T follicular helper cell (primary cell): ENCODE measurements at places on chromosomes 4 and X.

- DNase-seq: no peak
Observed at GRCh38 chr4:3223346-3223745, 25.6 kb upstream of the MSANTD1 start.

DNA sequence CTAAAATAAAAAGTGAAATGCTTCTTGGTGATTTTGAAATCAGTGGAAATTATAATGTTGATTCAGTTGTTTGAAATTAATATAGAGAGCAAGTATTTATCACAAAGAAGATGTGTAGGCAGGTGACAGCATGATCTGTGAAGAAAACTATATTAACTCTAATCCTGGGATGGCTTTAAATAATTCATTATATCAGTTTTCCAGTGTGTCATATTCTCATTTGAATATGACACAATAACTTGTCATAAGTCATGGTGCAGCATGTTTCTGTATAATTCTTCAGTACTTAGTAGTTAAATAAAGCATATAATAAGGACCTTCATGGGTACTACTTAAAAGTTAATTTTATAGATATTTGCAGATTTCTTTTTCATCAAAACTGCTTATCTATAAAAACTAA lies 573.6 kb downstream of the INPP4B start:
- DNase-seq: no peak

- DNase-seq: no peak
Observed at GRCh38 chr4:16843831-16844508, 54.5 kb downstream of the LDB2 start.

GRCh38 chrX:140765043-140765784 lies 55.7 kb downstream of the LINC00632 start:
- DNase-seq: no peak

- DNase-seq: no peak
Observed at GRCh38 chr4:118224243-118224829, 128.5 kb downstream of the PRSS12 start.

DNA sequence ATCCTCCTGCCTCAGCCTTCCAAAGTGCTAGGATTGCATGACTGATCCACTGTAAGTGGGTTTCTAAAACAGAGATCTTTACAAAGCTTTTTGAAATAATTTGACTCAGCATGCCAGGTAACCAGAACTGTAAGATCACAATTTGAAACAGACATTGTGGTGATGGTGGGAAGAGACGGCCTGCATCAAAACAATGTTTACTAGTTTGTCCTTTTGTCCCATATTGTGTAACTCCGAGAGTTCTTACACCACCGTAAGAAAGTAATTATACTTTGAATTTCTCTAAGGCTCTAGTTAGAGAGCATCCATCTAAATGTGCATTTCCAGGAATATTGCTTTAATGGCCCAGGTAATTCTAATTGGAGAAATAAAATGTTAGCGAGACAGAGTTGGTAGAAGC lies 594 bp upstream of the ARHGAP24 start:
- no peak for DNase-seq

GRCh38 chr4:154946113-154946512 lies 165.0 kb downstream of the RBM46 start:
- DNase-seq: no peak

GRCh38 chrX:112235547-112235946 lies 153.0 kb upstream of the TRPC5 start:
- DNase-seq: no peak

GRCh38 chr4:72951147-72951546 lies 118.4 kb downstream of the COX18 start:
- no peak for DNase-seq
